ENCODE measurements at places on chromosomes 6 and 20. TPM values are rescaled to one million over a fixed set of nuclear protein-coding genes. Genes with fewer than 3 reads are reported as not detected.

Gene NMBR
- total RNA-seq: not detected

DNA sequence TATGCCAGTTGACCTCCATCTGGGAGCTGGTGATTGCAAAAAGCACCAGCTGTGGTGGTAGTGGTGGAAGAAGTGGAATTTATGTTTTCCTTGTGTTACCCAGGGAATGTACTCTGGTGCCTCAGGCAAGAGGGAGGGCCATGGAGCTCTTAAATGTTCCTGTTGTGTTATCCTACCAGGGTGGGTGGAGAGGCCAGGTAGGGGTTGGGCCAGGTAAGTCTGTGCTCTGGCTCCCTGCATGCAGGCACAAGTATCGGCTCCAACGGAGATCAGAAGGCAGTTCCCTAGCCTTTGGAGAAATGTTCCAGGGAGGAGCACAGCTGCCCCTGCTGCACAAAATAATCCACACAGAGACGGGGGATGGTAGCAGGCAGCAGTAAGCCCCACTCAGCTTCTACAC lies 419.3 kb upstream of the EYS start:
- no peak for DNase-seq

DNA sequence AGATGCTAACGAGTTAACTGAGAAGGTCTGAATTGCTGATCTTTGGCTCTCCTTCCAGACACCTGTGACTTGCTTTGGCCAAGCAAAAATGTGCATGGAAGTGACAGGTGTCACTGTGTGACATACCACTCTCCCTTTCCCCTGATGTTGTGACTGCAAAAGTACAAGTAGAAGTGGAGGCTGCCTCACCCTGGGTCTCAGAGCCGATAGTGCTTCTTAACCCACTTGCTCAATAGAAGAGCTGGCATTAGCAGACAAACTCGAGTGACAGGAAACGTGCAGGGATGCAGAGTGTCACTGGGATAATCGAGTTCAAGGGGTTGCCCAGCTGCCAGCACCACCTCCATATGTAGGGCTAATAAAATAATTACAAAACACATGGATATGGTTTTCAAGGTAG lies 16.4 kb upstream of the SPO11 start:
- no peak for DNase-seq

DNA sequence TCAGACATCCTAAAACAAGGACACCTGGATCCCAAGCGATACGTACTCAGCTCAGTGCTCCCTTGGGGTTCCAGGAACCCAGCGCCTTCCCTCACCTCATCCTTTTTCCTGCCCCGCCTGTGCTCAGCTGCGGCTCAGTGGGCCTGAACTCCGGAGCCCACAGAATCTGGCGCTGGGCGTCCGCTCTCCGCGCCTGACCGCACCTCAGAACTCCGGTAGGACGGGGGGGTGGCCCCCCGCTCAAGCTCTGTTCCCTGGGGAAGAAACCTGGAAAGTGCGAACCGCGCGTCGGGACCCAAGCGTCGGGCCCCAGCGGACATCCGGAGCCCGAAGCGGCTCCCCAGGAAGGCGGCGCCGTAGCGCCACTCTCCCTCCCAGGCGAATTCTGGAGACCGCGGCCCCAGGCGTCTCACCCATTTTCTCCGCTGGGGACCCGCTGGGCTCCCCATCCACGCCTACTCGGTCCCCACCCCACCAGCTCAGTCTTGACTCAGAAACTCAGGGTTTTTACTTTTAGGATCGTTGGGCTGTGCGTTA lies 336 bp upstream of the LY6G5C start:
- DNase-seq: peak; percentile 22

All from IMR-90 (cell line).